ENCODE measurements at places on chromosomes 4 and X.

DNA sequence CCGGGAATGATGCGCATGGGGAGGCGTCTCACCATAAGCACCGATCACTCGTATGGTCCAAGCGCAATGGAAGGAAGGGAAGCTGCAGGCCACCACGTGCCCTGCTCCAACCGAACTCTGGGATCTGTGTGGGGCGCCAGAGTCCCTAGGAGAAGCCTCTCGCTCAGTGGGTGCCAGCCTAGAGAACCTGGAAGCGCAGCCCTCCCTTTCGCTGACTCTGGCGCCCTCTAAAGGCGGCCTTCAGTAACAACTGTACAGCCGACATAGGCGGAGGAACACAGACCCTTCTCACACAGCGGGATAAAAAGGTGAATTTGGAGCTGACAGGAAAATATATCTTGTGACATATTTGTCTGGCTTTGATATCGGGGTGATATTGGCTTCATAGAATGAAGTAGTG, 76.0 kb downstream of the INTS6L start:
- no peak for DNase-seq

DNA sequence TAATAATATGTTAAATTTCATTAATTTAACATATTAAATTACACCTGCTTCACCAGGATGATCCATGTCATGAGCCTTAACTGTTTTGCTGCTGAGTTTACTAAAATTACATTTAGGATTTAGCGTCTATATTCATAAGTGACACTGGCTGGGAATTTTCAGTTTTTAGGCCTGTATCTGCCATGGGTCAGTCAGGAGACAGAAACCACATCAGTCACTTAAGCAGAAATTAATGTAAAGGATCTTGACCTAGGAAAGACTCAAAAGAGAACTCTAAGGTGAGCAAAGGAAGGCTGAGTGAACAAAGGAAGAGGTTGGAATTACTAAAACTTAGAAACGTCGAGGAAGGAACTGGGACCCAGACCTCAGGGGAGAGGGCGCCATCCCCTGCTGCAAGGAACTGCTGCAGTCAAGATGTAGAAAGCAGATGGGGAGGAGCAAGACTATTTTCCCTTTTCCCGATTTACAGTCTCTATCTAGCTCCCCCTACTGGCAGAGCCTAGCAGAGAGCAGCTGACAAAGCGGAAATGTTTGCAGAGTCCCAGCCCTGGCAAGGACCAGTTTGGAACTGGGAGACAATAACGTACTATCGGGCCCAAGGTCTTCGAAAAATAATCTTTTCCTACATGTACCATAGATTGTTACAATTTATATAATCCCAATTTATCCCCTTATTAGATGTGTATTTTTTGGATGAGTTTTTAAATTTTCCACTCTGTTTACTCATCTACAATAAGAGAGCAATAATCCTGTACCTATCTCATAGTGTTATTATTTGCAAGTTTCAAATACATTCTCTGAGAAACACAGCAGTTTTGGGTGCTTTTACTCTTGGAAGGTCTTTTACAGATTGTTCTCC, 22.6 kb upstream of the RBBP7 start:
- peak; percentile 54 for DNase-seq

- no peak for DNase-seq
Measured at GRCh38 chr4:48620831-48621230, 130.8 kb downstream of the ZAR1 start.

DNA sequence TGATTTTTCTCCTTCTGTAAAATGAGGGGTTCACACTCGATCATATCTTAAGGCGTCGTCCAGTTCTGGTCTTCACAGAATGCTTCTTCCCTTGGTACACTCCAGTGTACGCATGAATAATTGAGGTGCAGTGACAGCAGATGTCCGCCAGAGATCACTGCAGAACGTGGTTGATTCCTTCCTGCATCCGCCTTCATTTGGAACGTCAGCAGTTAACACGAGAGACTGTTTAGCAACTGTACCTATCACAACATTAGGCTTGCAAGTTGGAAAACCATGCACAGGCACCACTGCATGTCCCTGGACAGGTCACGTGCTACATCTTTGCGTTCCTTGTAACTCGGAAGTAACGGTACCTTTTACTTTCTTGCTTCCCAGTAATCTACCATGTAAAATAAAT, 66.0 kb upstream of the GEMIN8 start:
- DNase-seq: no peak

- DNase-seq: no peak
Measured at GRCh38 chr4:34633241-34633640, 1611.1 kb downstream of the ARAP2 start.

Data from nucleus accumbens (tissue), 56 donors.